GM13976 (cell line): ENCODE measurements at places on chromosomes 7 and 10.
A peak's percentile ranks its signal among the peaks of the same experiment; 100 is the strongest.

GRCh38 chr7:158710651-158711102 is 6.1 kb upstream of the NCAPG2 start:
- DNase-seq: peak; percentile 58

- DNase-seq: no peak
Observed at GRCh38 chr7:2814186-2814945, 29.7 kb downstream of the GNA12 start.

DNA sequence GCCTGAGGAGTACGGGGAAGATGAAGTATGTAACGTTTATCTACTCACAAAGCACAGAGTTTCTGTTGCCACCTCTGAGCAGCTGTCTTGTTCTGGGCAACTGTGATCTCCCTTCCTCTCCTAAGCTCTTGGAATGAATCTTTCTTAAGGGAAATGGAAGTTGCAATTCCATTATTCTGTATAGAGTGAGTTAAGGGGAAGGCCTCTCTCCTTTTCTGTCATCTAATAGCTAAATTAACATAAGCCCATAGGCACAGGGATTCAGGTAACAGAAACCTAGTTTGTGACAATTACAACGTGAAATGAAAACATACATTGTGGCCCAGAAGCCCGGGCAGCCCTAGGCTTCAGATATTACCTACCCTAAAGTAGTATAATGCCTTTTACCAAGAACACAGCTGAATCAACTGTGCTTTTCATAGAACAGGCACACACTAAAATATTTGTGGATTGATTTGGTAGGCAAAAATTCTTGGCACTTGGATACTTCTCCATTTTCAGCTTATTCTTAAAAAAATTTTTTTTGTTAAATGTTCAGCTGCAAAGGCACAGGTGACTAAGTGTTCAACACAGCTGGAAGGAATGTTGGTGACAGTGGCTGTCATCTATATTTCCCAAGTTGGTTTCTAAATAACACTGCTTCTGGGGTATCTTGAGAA is 3.8 kb upstream of the PDCD4 start:
- no peak for DNase-seq

GRCh38 chr7:69419934-69420333 is 178.3 kb upstream of the AUTS2 start:
- no peak for DNase-seq
